Posterior vena cava (tissue), 2 donors: ENCODE measurements at places on chromosomes 4 and X. TPM values are rescaled to one million over a fixed set of nuclear protein-coding genes. Genes with fewer than 3 reads are reported as not detected.

Gene SPANXD
- total RNA-seq = not detected

Gene SH3D19
- total RNA-seq = 140 TPM

- DNase-seq = no peak
These were observed 48.2 kb upstream of the H2AZ1 start for GRCh38 chr4:99998062-99998867.

GRCh38 chr4:101500742-101501141 is 153.4 kb upstream of the PPP3CA start:
- DNase-seq = no peak

GRCh38 chrX:102697494-102697893 is 14.8 kb upstream of the GPRASP2 start:
- no peak for DNase-seq

DNA sequence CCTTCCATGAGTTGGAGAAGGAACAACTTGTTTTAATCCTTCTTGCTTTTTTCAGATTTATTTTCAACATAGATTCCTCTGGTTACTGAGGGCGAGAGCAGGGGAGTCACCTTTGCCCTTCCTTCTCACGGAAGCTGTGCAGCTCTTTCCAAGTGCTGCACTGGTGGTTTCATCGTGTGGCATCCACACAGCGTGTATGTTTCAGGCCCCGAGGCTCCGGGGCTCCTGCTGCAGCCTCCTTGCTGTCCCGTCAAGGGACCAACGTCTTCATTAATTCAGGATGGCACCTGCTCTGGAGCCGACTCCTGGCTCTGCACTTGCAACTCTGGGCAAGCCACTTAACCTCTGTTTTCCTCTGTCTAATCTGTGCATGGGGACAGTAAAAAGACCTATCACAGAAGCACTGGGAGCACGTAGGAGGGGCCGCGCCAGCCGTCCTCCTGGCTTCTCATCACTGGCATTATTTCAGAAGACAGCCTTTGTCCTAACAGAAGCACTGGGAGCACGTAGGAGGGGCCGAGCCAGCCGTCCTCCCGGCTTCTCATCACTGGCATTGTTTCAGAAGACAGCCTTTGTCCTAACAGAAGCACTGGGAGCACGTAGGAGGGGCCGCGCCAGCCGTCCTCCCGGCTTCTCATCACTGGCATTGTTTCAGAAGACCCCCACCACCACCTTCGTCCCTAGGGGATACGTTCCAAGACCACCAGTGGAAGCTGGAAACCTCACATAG is 117.8 kb upstream of the NKX1-1 start:
- peak; percentile 80 for DNase-seq

Gene ACOT9
- 45.3 TPM for total RNA-seq

- no peak for DNase-seq
These were observed 105.1 kb upstream of the LIMCH1 start for GRCh38 chr4:41432881-41433280.

- DNase-seq = no peak
These were observed 86.5 kb downstream of the MAGED4 start for GRCh38 chrX:52271206-52271605.

GRCh38 chr4:5746829-5747737 is 36.1 kb downstream of the EVC start:
- DNase-seq = no peak

Gene C4orf50
- total RNA-seq = not detected

Gene PFKFB1
- total RNA-seq = 0.42 TPM

Gene CT45A2
- total RNA-seq = not detected

Gene STOX2
- total RNA-seq = 6.9 TPM

- no peak for DNase-seq
These were observed 348.5 kb upstream of the INTU start for GRCh38 chr4:127284236-127284635.

GRCh38 chrX:103610282-103610681 is 2.5 kb downstream of the TCEAL3 start:
- no peak for DNase-seq

GRCh38 chr4:140645196-140645595 is 76.4 kb upstream of the UCP1 start:
- no peak for DNase-seq

Gene TDO2
- not detected for total RNA-seq

DNA sequence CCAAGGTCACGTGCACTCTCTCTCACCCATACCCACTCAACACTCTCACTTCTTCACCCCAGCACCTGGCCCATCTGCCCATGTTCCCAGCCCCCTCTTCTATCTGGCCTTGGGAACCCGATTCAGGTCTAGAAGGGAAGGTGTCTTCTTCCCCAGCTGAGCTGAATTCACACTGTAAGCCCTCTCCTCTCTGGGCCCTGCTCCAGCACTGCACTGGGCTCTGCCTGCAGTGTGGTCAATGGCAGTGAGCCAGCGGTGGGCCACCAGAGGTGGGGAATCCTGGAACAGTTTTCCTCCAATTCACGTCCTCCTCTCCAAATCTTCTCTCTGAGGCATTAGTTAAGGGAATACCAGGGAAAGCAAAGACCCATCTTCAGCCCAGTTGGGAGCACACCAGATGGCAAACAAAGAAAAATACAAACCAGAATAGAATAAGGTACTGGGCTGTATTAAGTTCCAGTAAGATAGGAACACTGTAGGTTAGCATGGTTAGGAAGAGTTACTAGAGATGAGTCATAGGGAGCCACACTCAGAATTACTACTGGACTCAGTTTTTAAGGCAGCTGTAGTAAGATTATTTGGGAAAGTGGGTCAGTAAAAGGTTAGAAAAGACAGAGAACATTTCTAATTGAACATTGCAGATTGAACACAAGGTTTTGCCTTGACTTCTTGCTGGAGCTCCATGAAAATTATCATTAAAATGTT is 5.0 kb downstream of the AWAT2 start:
- no peak for DNase-seq

DNA sequence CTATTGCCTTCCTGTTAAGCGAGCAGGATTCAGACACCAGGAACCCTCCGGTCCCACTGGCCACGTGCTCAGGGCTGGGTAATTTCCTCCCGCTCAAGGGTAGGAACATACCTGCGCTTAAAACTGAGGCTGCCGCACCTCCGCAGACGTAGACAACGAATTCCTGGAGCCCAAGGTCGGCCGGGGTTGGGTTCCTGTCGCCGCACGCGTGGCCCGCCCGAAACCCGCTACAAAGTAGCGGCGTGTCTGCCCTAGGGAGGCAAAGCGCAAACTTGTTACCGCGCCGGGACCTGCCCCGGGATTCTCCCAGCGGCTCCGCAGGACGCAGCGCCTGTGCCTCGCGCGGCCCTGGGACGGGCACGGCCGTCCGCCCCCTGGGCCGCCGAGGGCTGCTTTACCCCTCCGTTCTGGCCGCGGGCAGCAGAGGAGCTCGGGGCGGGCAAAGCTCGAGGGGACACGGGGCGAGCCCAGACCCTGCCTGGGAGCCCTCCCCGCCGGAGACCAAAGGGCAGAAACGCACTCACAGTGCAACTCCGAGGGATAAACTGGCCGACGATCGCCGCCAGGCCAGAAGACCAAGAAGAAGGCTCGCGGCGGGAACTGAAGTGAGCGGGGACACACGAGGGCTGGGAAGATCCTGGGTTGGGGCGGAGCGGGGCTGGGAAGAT is at the start of gene ERVMER34-1:
ERVMER34-1 (minus strand) TSS at position 607 of the 668 bp plus-strand sequence. CDS start 5,905 bp downstream, outside the sequence.
- no peak for DNase-seq

- no peak for DNase-seq
These were observed 104.7 kb upstream of the GPM6A start for GRCh38 chr4:175916626-175917351.

- DNase-seq = no peak
These were observed 22.6 kb upstream of the RBBP7 start for GRCh38 chrX:16892504-16893362.

GRCh38 chr4:78667325-78667724 is 108.8 kb upstream of the BMP2K start:
- DNase-seq = no peak

- DNase-seq = peak; percentile 24
These were observed 55.2 kb downstream of the TRMT44 start for GRCh38 chr4:8495803-8496202.

Gene CXCL11
- 0.14 TPM for total RNA-seq

Gene CRMP1
- 2.0 TPM for total RNA-seq

GRCh38 chrX:27964432-27964831 is 16.8 kb downstream of the DCAF8L1 start:
- no peak for DNase-seq

Gene SPACA5
- total RNA-seq = not detected

Gene YTHDC1
- total RNA-seq = 57.4 TPM

- DNase-seq = no peak
These were observed 35.6 kb upstream of the ADRA2C start for GRCh38 chr4:3730422-3731190.

- no peak for DNase-seq
These were observed 101.4 kb downstream of the AFAP1 start for GRCh38 chr4:7838136-7838782.

DNA sequence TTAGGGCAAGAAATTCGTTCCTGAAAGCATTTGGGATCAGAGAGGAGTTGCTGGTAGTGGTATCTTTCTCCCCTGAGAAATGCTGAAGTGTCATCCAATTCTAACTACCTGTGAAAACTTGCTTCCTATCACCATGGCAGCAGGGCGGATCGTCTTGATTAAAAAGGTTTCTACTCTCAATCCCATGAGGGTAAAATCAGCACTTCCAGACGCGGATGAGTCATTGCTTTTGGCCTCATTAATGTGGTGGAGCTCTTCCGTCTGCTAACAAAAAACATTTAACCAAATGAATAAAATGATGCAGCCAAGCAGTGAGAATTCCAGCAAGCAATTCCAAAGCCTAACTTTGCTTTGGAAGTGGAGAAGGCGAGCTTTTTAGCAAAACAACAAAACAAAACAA is 325.6 kb downstream of the CAMK2D start:
- peak; percentile 72 for DNase-seq

DNA sequence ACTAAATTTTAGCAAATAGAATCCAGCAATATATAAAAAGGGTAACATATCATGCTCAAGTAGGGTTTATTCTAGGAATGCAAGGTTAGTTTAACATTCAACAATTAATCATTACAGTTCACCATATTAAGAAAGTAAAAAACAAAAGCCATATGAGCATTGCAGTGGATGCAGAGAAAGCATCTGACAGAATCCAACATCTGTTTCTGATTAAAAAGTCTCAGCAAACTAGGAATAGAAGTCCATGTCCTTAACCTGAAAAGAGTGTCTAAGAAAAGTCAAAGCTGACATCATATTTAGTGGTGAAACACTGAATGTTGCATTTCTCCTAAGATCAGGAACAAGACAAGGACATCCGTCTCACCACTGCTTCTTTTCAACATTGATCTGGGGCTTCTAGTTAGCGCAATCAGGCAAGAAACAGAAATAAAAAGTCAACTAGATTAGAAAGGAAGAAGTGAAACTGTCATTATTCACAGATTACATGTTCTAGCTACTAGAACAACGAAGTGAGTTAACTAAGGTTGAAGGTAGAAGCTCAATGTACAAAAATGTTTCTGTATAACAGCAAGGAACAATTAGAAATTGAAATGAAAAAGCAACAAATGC is 49.3 kb downstream of the MRPL1 start:
- no peak for DNase-seq

Gene PABPC1L2A
- total RNA-seq = not detected

DNA sequence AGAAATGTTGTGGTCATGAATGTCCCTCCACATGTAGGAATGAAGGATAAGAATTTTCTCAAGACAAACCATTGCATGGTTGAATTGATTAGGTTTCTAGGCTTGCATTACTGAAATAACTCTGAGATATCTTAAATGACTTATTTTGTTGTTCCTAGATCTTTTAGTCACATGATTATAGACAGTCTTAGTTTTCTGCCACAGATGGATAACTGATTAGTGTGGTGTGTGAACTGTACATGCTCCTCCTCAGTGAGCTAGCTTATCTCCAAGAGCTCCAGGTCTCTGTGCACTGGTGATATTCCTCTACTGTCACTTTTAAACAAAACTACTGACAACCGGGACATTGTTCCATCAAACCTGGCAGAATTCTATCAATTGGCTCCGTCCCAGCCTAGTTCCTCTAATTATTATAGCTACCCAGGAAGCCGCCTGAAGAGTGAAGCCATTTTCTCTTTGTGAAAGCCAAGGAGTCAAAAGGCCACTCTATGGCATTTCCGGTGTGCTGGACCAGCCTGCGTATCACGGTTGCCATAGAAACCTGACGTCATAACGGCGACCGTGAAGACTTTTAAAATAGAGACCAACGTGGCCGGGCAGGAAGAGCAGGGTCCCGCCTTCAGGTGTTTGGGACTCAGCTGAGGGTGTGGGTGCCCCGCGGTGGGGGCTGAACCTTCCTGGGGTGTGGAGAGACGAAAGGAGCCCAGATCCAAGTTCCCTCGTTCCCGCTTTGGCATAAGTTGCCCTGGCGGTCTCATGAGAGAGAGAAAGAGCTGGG is 28.1 kb downstream of the BEX3 start:
- DNase-seq = peak; percentile 86

Gene SYNPO2
- 1,079 TPM for total RNA-seq

- no peak for DNase-seq
These were observed 1034.2 kb upstream of the PCDH10 start for GRCh38 chr4:132114885-132115284.

Gene BEX2
- total RNA-seq = not detected

DNA sequence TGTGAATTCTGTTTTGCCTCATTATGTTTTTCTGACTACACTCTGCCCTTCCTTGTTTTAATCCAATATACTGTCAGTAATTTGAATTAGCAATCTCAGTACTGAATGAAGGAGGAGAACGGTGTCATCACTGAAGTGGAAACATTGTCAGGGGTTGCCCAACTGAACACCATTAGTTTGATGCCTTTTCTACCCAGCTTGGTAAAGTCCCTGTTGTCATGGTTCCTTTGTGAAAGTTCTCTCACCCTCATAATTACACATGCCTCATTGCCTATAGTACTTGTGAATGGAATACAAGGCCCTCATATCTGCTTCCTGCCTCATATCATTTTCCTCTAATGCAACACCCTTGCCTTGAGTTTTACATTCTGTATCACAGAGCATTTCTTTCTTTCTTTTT is 76.9 kb downstream of the RRAGB start:
- DNase-seq = no peak

GRCh38 chr4:3044870-3045819 is 29.2 kb downstream of the HTT-AS start:
- peak; percentile 92 for DNase-seq

Gene SERTM2
- total RNA-seq = 3.2 TPM

GRCh38 chr4:15910155-15910940 is 28.2 kb downstream of the FGFBP1 start:
- DNase-seq = no peak

GRCh38 chr4:15034071-15034764 is 31.9 kb downstream of the CPEB2 start:
- DNase-seq = no peak

DNA sequence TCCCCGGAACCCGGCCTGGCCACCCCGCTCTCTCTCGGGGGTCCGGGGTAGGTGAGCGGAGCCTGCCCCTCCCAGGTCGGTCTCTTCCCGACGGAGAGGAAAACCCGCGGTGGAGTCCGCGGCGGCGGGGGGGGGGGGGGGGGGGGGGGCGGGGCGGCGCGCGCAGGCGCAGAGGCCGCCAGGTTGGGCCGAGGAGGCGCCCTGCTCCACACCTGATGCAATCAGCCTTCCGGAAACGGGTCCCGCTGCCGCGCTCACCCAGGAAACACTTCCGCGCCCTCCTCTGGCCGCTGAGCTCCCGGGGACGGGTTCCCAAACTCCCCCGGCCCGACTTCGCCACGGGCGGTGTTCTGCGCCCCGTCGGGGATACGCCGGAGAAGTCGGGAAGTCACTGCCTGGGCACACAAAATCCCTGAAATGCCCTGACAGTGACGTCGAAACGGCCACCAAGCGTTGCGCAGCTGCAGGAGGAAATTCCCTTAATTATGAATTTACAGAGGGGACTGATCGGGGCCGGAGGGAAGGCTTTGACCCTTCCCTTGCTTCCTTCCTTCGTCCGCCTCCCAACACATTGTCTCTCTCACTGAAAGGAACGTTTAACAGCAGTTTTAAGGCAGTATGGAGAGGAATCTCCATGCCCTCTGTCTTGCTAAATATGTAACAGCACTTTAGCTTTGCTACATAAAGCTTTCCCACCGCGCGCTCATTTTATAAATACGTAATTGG is 2.1 kb upstream of the APBB2 start:
- peak; percentile 88 for DNase-seq

Gene HSD17B13
- 0.24 TPM for total RNA-seq
